HAP-1 (cell line): ENCODE measurements at places on chromosomes 4 and X.

GRCh38 chr4:136812100-136812880 is 720.0 kb downstream of the PCDH18 start:
- DNase-seq: no peak

GRCh38 chrX:45186643-45187026 is 14.0 kb downstream of the DIPK2B start:
- DNase-seq: no peak

DNA sequence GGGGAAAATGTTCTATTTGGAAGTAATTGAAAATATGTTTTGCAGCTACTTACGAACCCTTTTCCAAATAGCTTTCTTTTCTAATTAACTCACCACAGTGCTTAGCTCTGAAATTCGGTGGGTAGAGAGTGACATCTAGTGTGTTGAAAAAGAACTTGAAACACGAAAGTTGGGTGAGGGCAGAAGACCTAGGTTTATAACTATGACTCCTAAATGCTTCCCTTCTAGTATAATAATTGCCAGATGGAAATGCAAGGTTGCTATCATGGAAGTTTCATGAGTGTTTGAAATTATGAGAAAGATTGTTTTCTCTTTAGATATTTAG is 77.3 kb upstream of the NOCT start:
- DNase-seq: peak; percentile 14

DNA sequence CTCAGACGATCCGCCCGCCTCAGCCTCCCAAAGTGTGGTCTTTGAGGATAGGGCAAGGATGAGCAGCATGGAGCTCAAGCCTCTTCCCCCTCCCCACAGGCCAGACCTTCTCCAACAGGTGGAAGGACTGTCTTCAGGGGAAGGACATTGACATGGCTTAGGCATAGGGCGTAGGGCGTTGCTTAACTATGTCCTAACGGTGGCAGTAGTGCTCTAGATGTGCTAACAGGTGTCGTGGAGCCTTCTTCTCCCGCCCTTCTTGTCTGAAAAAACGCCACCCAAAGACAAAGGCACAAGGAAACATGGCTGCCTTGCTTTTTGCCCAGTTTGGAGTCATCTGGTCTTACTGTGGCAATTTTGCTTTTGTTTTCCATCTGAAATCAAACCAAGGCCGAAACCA is 219.8 kb downstream of the OR13H1 start:
- no peak for DNase-seq

GRCh38 chr4:187744911-187745310 is 250.7 kb upstream of the ZFP42 start:
- DNase-seq: no peak
